Left kidney (tissue), 8 donors: ENCODE measurements at places on chromosomes 2 and 18.

GRCh38 chr18:46276748-46277147 lies 172.6 kb downstream of the HAUS1 start:
- DNase-seq = no peak

- no peak for DNase-seq
These were observed 144.8 kb downstream of the PXDN start for GRCh38 chr2:1599301-1600085.

DNA sequence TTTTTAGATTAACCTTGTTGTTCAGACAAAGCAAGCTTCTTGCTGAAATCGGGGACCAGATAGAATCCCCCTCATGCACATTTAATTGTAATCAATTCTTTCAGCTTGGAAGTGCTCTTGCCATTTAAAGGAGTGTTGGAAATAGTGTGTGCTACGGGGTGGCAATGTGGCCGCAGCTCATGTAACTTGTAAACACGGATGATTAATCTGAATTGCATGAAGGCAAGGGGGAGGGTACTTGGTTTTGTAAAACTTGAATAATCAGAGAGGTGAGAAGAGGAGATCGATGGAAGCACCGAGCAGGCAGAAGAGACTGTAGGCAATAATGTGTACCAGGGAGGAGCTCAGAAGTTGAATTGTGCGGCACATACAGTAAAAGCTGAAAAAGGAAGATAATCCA lies 273.5 kb downstream of the PTGR3 start:
- DNase-seq = no peak

- no peak for DNase-seq
These were observed 280.0 kb downstream of the FIGN start for GRCh38 chr2:163455815-163456214.

DNA sequence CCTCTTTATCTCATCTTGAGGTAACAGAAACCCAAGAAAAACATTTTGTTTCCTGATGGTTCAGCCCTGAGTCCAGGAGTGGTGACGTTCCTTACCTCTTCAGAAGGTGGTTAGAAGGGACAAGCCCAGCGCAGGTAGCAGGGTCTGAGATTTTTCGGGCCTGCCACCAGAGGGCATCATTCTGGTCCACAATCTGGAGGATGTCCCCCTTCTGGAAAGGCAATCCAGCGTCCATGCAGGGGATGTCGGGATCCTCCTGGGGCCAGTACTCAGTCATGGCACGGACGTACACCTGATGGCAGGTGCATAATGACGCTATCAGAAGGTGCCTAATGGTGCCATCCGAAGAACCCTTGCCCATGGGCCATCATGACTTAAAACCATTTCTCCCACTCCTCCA lies 17.7 kb downstream of the MPP4 start:
- no peak for DNase-seq
